ENCODE measurements at places on chromosomes 16 and 17.

- H3K4me3 ChIP-seq: no peak overlapping the region
- no peaks in the 10 kb centered on the region for H3K36me3 ChIP-seq
- H3K27ac ChIP-seq: no peak overlapping the region
- H3K27me3 ChIP-seq: no peaks in the 10 kb centered on the region
- no peak for DNase-seq
These were observed 443.5 kb downstream of the GRIN2A start for GRCh38 chr16:9738690-9739089.

DNA sequence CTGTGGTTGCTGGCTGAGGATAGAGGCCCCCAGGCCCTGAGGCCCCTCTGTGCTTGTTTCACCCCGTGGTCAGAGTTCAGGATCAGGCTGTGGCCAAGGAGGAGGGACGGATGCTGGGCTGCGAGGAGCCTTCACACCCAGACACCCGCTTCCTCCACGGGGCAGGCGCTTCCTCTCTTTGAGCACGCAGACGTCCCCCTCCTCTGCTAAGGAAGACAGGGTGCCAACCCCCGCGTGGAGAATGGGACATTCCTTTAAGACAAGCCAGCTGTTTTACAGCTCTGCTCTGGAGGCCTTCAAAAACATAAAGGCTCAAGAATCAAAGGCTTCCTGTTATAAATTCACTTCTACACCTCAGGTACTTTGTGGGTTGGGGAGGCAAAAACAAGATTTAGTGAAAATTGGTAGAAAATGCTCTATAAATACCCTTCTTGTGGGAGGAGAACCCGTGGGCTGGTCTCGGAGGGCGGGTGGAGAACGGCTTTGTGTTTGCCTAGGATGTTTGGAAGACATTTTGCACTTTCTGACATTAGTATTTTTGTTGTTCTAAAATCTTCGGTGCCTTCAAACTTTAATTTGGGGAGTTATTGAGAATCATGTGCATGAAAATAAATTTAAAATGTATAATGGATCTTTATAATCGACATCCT, 60.8 kb upstream of the FOXF1 start:
- no peak overlapping the region for H3K27ac ChIP-seq
- peaks cover 4% of the 10 kb centered on the region for H3K4me1 ChIP-seq
- no peaks in the 10 kb centered on the region for H3K36me3 ChIP-seq
- no peak for DNase-seq
- peaks cover 15% of the 10 kb centered on the region for H3K27me3 ChIP-seq

DNA sequence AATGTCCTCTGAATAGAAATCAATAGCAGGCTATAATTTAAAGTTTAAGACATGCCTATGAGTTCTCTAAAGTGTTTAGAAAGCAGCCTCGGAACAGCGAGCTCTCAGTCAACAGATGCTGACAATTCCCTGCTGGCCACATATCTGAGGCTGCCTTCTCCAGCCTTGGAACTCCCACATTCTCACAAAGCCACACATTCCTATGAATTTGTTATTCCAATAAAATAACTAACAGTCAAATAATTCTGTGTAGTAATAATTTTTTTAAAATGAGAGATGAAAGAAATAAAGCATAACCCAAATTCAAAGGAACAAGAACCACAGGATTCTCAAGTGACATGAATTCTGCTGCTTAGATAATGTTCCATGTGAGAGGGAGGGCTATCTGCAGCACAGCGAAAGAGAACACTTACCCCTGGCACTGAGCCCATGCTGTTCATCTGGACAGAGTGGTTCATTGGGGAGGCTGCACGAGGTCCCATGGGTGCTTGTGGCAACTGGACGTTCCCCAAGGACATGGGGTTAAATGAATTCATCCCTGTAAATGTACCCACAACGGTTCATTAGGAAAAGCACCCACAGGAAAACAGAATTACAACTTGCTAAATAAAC, 56.9 kb upstream of the TRAP1 start:
- H3K27ac ChIP-seq: peak overlapping the region; percentile 43
- H3K27me3 ChIP-seq: no peaks in the 10 kb centered on the region
- no peak overlapping the region for H3K4me3 ChIP-seq

GRCh38 chr16:23385441-23385840, 67.5 kb downstream of the COG7 start:
- no peaks in the 10 kb centered on the region for H3K4me1 ChIP-seq
- H3K36me3 ChIP-seq: peaks cover 30% of the 10 kb centered on the region
- no peak for DNase-seq

- H3K27ac ChIP-seq: no peak overlapping the region
- no peaks in the 10 kb centered on the region for H3K27me3 ChIP-seq
- peaks cover 100% of the 10 kb centered on the region for H3K36me3 ChIP-seq
- no peak for DNase-seq
These were observed 8.3 kb downstream of the FLII start for GRCh38 chr17:18250259-18250658.

DNA sequence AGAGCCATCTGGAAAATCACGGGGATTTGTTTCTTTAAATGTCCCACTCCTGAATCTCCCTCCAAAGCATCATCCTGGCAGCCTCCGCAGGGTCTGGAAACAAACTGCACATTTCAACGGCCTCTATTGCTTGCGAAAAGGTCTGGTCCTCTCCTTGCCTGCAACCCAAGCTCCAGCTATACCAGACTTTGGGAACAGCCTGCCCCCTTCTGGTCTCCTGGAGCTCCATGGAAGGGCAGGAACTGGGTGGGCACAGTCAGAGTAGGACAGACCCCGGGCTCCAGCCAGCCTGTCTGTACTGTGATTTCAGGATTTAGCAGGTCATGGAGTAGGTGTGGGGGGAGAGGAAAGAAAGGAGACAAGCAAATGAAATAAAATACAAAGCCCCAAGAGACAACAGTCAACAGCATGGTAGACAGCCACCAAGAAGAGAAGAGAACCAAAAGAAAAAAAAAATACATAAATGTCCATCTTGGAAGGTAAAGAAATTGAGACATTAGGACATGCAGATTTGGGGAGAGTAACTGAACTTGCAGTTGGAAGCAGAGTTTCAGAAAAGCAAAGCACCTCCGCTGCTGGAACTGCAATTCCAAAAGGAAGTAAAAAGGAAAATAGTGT, 2.7 kb downstream of the XYLT1 start:
- H3K36me3 ChIP-seq: no peaks in the 10 kb centered on the region
- H3K4me1 ChIP-seq: peaks cover 3% of the 10 kb centered on the region
- H3K27ac ChIP-seq: no peak overlapping the region
- H3K27me3 ChIP-seq: peaks cover 14% of the 10 kb centered on the region

Data from heart right ventricle (tissue), 16 donors.